ENCODE measurements at places on chromosomes 16 and 17.

DNA sequence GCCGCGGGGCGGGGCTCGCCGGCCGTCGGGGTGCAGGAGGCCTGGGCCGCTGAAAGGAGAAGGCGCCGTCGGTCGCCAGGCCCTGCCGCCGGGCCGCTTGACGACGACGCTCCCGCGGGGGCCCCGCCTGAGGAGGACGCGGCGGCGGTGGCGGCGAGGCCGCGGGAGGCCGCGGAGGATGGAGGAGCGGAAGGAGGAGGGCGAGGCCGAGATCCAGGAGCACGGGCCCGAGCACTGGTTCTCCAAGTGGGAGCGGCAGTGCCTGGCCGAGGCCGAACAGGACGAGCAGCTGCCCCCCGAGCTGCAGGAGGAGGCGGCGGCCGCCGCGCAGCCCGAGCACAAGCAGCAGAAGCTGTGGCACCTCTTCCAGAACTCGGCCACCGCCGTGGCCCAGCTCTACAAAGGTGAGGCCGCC is 430 bp downstream of the HAPSTR1 start:
- peak; percentile 67 for DNase-seq

GRCh38 chr17:67434061-67434525 is 57.0 kb downstream of the PITPNC1 start:
- DNase-seq = peak; percentile 52

- DNase-seq = no peak
Measured at GRCh38 chr16:65481956-65482355, 360.1 kb upstream of the CDH11 start.

DNA sequence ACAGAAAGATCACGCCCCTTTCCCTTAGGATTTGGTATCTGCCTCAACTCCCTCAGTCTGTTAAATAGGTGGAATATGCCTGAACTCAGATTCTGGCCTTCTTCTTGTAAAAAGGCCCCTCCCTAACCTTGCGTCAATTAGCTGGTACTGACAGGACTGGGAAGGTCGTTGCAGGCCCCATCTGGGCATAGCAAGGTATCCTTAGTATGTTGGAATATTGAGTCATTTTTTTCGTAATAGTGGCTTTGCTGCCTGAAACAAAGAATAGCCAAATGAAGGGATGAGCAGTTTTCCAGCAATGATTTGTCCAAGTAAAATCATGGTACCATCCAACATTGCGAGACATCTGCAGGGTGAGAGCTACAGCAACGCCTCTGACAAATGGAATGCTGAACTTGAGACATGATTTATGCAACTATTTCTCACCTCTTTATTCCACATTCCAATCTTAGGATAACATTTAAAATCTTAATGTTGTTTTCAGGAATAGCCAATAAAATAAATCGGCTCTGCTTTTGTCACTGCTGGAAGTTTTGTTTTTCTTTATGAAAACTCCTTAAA is 39.3 kb upstream of the BRD7 start:
- no peak for DNase-seq

- DNase-seq = no peak
Measured at GRCh38 chr17:59521465-59522126, 43.8 kb upstream of the DHX40 start.

DNA sequence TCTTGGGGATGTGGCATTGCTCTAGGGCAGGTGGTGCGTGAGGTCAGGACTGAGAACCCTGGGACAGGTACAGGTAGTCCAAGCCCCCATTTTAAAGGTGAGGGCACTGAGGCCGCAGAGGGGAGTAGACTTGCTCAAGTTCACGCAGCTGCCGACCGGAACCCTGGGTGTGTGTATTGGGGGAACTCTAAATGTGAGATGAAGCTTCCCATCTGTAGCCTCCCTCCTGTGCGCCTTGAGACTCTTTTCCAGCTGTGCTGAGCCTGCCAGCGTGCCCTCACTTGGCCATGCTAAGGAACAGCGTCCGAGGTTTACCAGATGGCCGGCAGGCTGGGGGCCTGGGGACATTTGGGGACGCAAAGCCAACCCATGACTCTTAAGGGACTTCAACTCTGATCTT is 79.0 kb upstream of the CDC42EP4 start:
- DNase-seq = no peak

DNA sequence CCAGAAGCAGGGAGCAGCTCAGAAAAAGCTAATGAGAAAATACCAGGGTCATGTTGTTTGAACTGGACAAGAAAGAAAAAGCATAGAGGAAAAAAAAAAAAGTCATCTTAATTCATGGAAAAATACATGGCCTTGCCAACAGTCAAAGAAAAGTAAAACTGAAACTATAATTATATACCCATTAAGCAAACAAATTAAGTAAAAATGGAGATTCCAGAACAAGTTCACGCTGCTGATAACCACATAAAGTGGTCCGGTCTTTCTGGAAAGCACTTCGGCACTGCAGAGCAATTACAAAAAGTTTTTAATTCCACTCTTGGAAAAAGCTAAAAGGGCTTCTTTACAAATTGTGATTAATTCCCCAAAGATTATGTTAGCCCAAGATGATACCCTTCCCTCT is 12.4 kb upstream of the P2RX5 start:
- no peak for DNase-seq

All from left ventricle myocardium superior (tissue), 1 donor.